Posterior vena cava (tissue), 2 donors: ENCODE measurements at places on chromosomes 5 and 9.

- no peak for DNase-seq
These were observed 180.2 kb upstream of the EGFLAM start for GRCh38 chr5:38078161-38078560.

- DNase-seq: no peak
These were observed 35.0 kb downstream of the MTX3 start for GRCh38 chr5:79955941-79956670.

DNA sequence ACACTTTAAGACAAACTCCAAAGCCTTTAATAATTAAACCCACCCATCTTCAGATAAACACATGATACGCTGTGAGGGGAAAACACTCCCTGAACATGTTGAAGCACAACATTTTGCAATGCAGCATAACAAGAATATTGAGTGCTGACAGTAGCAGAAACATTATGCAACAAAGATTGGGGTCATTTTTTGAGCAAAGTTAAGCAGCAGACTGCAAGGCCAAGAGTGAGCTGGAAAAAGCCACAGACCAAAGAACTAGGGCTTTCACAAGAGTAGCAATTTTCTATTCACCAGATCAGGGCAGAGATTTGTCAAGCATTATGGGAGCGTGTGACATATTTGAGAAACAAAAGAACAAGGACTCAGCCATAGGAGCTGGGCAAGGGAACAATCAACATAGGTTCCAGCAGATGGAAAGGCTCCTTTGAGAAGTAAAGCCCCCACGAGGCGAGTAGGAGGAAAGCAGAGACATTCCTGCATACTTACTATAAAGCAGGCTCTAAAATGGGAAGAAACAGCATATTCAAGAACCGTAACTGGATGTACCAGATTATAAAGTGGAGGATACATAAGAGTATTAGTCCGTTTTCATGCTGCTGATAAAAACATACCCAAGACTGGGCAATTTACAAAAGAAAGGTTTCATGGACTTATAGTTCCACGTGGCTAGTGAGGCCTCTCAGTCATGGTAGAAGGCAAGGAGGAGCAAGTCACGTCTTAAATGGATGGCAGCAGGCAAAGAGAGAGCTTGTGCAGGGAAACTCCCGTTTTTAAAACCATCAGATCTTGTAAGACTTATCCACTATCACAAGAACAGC, 4.8 kb upstream of the TTC23L start:
- no peak for DNase-seq

DNA sequence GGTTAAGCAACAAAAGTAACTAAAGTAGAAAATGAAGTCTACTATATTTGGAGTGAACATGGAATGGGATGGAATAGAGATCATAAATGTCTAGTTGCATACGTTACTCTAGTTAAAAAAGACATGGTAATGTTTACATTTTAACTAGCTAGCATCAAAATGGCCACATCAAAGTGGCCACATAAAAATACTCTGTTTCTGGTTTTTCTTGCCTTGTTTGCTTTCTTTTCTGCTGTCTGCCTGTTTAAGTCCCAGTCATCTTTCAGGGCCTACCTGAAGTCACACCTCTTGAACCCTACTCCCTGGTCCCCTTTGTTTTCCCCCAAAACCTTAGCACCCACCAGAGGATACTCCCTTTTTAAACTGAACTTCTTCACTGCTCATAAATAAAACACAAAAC, 6.4 kb upstream of the KIF2A start:
- DNase-seq: no peak

DNA sequence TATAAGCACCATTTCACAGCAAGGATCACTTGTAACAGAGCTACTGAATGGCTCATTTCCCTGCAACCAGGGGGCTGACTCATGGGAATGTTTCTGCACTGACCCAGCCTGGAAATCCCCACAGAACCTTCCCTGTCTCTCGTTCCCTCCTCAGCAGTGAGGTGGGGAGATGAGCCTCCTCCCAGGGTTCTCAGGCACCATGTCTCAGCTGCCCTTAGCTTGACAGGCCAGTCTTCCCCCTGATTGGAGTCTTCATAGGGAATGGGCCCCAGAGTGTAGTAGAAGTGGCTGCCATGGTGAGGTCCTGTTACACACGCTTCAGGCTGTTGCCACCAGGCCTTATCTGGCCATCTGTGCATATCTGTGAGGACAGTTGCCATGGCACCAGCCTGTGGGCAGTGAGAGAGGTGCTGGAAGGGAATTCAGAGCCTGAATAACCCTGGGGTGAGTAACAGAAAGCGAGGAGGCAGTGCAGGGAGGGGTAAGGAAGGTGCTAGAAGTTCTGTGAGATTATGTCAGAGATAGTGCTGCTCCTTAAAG, 324.4 kb downstream of the ENC1 start:
- peak; percentile 84 for DNase-seq

- no peak for DNase-seq
These were observed 68.8 kb upstream of the FCN2 start for GRCh38 chr9:134811673-134812342.

DNA sequence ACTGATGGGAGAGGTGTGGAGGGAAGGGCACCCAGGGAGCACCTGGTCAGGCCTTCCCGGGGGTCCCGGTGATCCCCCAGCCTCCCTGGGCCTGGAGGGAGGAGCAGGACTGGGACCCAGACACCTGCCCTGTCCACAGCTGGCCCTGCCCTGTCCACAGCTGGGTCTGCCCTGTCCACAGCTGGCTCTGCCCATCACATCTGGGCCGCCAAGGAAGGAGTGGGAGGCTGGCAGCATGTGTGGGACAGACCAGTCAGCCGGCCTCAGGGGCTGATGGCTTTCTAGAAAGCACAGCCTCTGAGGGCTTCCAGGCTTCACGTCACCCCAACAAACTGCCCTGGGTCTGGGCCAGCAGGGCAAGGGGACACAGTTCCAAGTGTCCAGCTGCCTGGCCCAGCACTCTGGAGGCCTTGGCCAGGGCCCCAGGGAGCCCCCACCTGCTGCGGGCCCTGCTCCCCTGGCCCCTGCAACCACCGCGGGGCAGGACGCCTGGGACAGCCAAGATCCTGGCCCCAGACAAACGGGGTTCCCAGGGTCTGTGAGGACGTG, 12.2 kb downstream of the DNLZ start:
- DNase-seq: no peak

GRCh38 chr9:85742597-85742936, 813 bp upstream of the AGTPBP1 start:
- DNase-seq: no peak

DNA sequence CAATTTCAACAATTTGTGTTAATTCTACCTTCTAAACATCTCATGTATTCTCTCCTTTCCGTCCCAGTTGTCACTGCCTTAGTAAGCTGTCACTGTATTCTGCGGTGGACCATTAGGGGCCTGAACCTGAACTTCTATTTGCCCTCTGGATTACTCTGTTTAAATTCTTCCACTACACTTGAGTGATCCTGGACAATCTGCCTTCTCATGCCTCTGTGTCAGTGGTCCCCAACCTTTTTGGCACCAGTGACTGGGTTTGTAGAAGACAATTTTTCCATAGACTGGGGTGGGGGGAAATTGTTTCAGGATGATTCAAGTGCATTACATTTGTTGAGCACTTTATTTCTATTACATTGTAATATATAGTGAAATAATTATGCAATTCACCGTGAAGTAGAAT, 1157.6 kb upstream of the SEMA6A start:
- no peak for DNase-seq

DNA sequence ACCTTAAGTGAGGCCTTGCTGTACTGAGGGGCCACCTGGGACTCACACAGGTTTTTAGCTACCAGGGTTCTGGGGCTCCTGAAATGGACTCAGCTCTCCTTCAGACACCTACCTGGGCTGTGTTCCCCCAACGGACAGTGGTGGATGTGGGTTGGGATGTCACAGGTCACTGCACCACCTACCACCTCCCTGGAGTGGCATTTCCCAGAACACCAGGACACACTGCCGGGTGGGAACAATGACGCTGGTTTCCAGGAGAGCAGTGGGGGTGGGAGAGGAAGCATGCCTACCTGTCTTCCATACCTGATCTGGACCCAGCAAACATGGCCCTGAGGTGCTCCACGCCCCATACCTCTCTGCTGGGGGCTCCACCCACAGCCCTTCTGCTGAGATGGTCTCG, 20.9 kb downstream of the ERGIC1 start:
- no peak for DNase-seq

DNA sequence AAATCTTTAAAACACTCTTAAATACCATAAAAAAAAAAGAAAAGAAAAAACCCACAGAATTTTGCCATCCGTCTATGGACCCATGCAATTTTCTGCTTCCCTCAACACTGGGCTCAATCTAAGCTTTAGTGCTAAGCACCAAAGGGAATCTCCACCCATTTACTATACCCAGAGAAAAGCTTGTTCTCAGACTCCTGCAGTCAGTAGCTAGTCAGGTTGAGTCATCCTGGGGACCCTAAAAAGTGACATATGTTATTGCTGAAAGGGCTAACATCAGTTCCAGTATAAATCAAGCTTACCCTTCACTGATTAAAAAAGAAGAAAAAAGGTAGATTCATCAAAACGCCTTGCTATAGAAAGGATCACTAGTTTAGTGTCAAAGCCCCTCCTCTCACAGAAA, 177.6 kb downstream of the MUSK start:
- DNase-seq: no peak

DNA sequence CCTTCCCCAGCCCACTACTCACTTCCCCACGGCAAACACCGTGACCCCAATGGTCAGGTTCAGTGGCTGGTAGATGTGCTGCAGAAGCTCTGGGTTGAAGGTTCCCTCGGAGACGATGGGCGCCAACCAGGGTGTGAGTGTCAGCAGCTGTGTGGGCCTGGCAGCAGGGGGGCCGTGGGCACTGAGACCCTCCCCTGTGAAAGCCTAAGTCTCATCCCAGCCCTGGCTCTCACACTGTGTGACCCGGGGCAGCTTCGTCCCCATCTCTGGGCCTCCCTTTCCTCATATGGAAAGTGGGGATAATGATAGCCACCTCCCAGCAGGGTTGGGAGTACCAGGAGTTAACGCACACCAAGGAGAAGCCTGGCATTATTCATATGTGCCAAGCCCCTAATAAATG, 8.6 kb downstream of the GBGT1 start:
- peak; percentile 64 for DNase-seq

DNA sequence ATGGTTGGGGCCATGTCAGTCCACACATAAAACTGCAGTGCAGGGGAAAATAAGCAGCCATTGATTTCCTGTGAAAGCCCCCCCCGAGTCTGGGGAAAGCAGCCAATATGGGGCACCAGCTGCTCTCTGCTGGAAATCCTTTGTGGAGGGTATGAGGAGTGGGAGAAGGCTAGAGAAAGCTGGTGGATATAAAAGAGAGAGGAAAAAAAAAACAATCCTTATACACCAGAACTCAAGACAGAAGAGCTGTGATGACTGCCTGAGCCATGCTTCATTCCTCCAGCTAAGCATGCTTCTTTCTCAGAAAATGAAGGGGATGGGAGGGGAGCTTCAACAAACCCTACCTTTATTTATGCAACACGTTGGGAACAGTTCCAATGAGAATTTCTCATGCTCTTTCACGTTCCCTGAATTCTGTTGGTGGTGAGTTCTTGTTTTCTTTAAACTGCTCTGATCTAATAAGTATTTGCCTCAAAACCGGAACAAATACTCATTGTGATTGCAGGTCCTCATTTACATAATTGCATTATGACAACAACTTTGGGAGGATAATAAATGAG, 688.0 kb upstream of the SEMA6A start:
- DNase-seq: no peak

GRCh38 chr5:81533629-81534405, 139.9 kb upstream of the ACOT12 start:
- no peak for DNase-seq

GRCh38 chr9:98707166-98708102, 1.3 kb downstream of the GABBR2 start:
- no peak for DNase-seq

- no peak for DNase-seq
These were observed 157.1 kb downstream of the SLCO4C1 start for GRCh38 chr5:102139029-102139428.

- no peak for DNase-seq
These were observed 23.2 kb downstream of the ZBTB34 start for GRCh38 chr9:126883636-126884035.

DNA sequence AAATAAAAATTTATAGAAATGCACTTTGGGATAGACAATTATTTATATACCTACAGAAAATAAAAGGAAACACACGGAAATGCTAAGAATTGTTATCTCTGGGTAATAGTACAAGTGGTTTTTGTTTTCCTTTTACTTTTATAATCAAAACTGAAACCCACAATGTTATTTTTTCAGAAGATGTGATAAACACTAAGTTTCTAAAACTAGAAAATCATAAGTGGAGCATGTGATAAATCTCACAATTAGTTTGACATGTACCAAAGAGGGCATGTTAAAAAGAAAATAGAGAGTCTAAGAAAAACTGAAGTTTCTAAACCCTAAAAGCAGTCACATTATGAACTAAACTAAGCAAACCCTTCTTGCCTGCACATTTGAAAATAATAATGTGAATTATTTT, 61.1 kb downstream of the OXCT1 start:
- DNase-seq: no peak

- DNase-seq: no peak
These were observed 47.7 kb downstream of the LIX1 start for GRCh38 chr5:97094579-97095317.

DNA sequence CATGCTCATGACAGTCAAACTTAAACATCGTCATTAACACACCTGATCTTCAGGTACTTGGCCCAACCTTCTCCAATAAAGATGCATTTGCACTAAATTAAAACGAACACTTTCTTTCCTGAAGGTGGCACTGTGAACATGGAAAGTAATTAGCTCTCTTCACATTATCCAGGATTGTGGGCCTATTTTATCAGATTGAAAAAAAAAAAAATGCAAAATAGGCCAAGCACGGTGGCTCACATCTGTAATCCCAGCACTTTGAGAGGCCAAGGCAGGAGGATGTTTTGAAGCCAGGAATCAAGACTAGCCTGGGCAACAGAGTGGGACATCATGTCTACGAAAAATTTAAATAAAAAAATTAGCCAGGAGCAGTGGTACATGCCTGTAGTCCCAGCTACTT, 14.4 kb upstream of the CDC20B start:
- DNase-seq: no peak

DNA sequence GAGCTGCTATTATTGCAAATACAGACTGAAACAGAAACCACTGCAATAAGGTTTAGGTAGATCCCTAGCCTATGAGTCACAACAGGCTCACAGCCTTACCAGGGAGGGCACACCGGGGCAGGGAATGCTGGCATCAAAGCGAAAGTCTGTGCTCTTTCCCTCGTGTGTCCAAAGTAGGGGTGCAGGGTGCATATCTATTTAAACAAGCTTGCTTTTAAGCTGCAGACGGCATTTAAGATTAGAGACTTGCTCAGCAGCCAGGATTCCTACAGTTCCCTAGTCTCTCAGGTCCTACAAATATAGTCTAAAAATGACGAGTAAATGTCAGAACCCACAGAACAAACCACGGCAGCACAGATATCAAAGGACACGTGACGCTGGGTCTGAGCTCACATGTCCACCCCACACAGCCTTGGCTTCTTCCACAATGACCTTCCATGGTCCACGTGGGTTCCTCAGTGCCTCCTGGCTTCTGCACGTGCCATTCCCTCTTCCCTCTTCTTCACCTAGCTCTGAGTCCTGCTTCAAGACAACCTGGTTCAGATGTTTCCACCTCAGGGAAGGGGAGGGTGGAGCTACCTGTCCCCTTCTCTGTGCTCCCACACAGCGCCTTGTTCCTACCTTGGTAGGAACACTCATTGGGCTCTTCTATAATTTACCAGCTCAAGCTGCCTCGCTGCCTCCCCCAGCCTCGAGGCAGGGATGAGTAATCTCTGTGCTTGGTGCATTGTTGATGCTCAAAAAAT, 193.2 kb downstream of the MAPKAP1 start:
- DNase-seq: no peak
